ENCODE measurements at places on chromosomes 7 and 10. TPM values are rescaled to one million over a fixed set of nuclear protein-coding genes. Genes with fewer than 3 reads are reported as not detected.
A peak's percentile ranks its signal among the peaks of the same experiment; 100 is the strongest.

GRCh38 chr7:27150568-27151340 lies 1.6 kb downstream of the HOXA3 start:
- no peaks in the 10 kb centered on the region for H3K36me3 ChIP-seq
- peaks cover 36% of the 10 kb centered on the region for H3K4me1 ChIP-seq
- H3K27ac ChIP-seq: no peak overlapping the region
- DNase-seq: peak; percentile 82
- peak overlapping the region; percentile 35 for H3K4me3 ChIP-seq

GRCh38 chr7:32587411-32587948 lies 92.2 kb downstream of the AVL9 start:
- peaks cover 30% of the 10 kb centered on the region for H3K36me3 ChIP-seq
- peaks cover 18% of the 10 kb centered on the region for H3K4me1 ChIP-seq
- H3K27me3 ChIP-seq: no peaks in the 10 kb centered on the region
- DNase-seq: no peak
- no peak overlapping the region for H3K27ac ChIP-seq

- H3K27ac ChIP-seq: no peak overlapping the region
- H3K36me3 ChIP-seq: no peaks in the 10 kb centered on the region
- no peak overlapping the region for H3K4me3 ChIP-seq
- H3K27me3 ChIP-seq: peaks cover 9% of the 10 kb centered on the region
- no peaks in the 10 kb centered on the region for H3K4me1 ChIP-seq
These were observed 183.2 kb downstream of the PRPF18 start for GRCh38 chr10:13769946-13770345.

- H3K27ac ChIP-seq: no peak overlapping the region
- H3K36me3 ChIP-seq: no peaks in the 10 kb centered on the region
- peak overlapping the region; percentile 5 for H3K4me3 ChIP-seq
- no peaks in the 10 kb centered on the region for H3K27me3 ChIP-seq
- H3K4me1 ChIP-seq: peaks cover 42% of the 10 kb centered on the region
These were observed 240.5 kb upstream of the PRSS58 start for GRCh38 chr7:142498364-142498763.

DNA sequence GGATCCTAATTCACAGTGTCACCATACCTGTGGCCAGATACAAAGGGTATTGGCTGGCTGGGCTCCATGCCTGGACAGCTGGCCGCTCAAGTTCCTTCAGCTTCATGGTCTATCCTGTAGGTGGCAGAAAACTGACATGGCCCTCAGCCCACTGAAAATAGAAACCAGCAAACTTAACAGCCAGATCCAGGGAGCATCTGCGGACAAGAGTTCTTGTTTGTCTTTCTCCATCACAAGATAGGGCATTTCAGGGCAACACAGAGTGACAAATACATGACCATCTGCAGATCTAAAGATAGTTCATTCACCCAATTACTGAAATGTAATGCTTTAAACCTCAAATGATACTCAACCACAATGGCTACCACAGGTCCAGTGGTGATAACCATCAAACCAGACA lies 2.8 kb downstream of the SEC31B start:
- no peak for DNase-seq
- no peak overlapping the region for H3K4me3 ChIP-seq
- no peaks in the 10 kb centered on the region for H3K27me3 ChIP-seq
- H3K36me3 ChIP-seq: peaks cover 27% of the 10 kb centered on the region
- peaks cover 23% of the 10 kb centered on the region for H3K4me1 ChIP-seq

DNA sequence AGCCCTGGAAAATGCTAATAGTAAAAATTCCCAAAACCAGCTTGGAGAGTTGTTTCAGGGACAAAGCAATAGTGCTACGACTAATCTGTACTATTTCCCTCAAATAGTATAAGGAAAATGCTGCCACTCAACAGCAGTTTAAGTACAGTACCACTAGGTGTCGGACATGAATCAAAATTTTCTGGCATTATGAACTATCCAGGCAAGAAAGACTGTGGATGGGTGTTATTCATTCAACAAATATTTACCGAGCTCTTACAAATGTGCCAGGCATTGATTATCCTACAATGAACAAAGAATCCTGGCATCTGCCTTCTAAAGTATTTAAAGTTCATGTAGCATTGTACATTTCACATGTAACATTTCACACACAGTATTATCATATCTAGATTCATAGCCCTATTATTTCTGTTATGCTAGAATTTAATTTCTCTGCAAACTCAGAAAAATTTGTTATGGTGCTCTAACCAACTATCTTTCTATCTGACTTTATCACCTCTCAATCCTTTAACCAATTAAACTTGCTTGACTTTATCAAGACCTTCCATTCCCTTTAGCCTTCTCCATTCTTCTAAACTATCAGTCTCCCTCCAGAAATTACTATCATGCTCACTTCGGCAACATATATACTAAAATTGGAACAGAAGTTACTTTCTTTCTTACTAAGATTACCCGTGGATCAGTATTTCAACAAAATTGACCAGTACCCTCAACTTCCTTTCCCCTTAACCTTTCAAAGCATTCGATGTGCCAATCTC lies 80.6 kb downstream of the ARHGAP21 start:
- no peaks in the 10 kb centered on the region for H3K36me3 ChIP-seq
- no peaks in the 10 kb centered on the region for H3K27me3 ChIP-seq
- no peak overlapping the region for H3K4me3 ChIP-seq
- no peak overlapping the region for H3K27ac ChIP-seq
- H3K4me1 ChIP-seq: peaks cover 4% of the 10 kb centered on the region

- peak overlapping the region; percentile 11 for H3K27ac ChIP-seq
- peaks cover 10% of the 10 kb centered on the region for H3K4me1 ChIP-seq
- no peak overlapping the region for H3K4me3 ChIP-seq
- peak; percentile 25 for DNase-seq
- H3K27me3 ChIP-seq: no peaks in the 10 kb centered on the region
These were observed 41.1 kb downstream of the STK32C start for GRCh38 chr10:132266594-132267161.

DNA sequence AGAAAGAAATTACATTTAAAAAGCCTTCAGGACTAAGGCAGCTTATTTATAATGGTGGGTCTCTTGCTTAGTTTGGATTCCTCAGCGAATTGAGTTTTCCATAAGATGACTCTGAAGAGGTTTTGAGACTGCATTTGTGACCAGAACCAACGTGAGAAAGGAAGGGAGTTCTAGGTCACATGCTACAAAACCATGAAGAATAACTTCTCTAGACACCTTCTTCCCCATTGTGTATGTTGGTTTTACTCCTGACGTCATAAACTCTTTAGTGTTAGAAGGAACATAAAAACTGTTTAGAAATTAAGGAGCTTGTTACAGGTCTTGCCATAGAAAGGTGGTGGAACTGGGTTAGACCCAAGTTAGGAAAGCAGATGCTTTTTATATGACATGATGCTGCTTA lies 11.1 kb downstream of the PTPN12 start:
- no peaks in the 10 kb centered on the region for H3K36me3 ChIP-seq
- DNase-seq: no peak
- H3K4me1 ChIP-seq: peaks cover 18% of the 10 kb centered on the region
- no peaks in the 10 kb centered on the region for H3K27me3 ChIP-seq

The NPY gene
- total RNA-seq: not detected

The RARRES2 gene
- not detected for total RNA-seq

The VENTX gene
- not detected for total RNA-seq
